ENCODE measurements at places on chromosomes 5 and 9.

DNA sequence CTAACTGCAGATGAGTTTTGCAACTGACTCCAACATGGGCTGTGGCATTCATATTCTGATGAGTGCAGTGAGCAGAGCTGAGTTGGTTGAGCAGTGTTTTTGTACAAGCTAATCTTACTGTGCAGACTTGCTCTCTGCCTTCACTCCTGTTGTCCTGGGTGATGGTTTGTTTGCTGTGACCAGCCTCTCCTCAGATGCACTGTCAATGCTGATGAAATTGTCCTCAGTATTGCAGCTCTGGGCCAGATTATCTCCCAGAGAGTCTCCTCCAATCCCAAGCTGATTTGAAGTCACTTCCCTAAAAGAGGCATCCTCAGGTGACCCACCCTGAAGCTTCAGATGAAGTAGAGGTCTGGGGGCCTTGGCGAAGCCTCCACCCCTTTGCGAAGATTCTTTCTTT is 581.8 kb downstream of the ACTL7B start:
- DNase-seq: peak; percentile 33

DNA sequence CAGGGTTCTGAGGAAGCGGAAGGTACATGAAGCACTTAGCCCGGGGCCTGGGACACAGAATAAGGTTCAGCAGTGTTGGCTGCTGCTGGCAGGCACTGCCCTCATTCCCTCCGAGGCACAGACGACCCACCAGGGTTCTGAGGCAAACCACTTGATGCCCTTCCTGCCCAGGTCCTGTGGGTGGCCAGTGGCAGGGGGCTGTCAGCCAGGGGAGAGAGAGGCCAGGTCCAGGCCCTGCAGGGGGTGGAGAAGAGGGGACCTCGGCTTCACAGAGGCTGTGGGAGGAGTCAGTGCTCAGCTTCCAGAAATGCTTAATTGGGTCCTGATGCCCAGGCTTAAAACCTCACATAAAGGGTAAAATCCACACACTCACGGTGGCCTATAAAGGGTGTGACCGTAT is 4.4 kb upstream of the ZDHHC12 start:
- DNase-seq: no peak

- no peak for DNase-seq
Observed at GRCh38 chr5:121945261-121945660, 16.5 kb upstream of the SRFBP1 start.

DNA sequence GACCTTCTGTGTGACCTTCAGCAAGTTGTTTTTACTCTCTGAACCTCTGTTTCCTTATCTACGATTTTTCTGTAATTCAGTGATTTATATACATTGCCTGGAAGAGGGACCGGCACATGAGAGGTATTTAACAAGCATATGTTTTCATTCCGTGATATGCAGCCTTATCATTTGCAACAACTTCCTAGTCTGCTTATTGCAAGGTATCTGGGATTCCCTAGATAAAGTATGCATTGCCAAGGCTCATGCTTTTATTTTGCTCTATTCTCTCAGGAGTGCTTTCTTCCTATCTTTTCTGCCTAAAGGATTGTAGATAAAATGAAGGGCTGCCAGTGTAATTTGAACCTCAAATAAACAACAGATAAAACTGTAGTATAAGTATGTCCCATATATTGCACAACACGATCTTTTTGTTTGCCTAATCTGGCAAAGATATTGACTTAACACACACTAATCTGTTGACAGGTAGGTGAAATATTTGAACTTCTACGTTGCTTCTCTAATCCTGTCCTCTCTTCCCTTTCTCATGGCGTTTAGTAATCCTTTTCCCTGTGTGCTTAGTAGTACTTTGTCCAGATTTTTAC is 377.2 kb upstream of the TNC start:
- DNase-seq: no peak

- no peak for DNase-seq
Observed at GRCh38 chr9:128819716-128820664, 1.7 kb downstream of the ENDOG start.

- no peak for DNase-seq
Observed at GRCh38 chr5:5539590-5539989, 117.1 kb downstream of the ICE1 start.

GRCh38 chr9:20684875-20685696 is 1.0 kb downstream of the FOCAD start:
- no peak for DNase-seq

DNA sequence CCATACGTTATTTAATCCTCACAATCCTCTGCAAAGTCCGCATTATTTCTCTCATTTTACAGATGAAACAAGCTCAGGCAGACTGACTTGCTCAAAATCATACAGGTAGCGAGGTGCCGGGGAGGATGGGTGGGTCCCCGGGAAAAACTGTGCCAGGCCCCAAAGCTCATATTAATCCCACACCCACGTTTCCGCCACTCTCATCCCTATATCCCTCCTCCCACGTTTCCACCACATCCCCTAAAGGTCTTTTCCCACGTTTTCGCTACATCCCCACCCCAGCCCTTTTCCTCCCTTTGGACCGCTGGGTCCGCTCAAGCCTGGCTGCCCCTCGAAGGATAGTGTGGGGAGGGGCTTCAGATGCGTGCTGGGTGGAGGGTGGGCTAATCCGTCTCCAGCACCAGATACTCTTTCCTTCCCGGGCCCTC is 434 bp upstream of the FSD1L start:
- DNase-seq: no peak

DNA sequence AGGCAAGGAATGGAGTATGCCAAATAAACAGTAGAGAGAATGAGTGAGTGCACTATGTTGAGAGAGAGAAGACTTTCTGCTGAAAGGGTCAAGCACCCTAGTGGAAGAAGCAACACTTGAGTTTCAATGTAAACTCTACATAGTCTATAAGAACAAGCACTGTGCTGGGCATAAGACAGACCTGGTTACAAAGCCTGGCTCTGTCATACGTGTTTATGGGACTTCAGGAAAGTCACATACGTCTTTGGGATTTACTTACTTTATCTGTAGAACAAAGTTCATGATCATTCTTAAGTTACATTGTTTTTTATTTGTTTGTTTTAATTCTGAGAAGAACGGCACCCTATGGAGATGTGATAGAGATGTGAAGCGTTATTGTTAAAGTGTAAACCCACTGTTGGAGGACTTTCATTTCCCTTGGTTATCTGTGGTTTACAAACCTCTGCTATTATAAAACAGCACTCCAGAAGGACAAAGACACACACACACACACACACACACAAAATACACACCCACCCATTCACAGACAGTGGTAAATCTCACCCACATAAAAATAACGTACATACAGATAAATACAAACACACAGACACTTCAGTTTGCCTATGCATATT is 70.7 kb upstream of the TRIM32 start:
- DNase-seq: no peak

GRCh38 chr9:98529841-98530240 is 178.9 kb downstream of the GABBR2 start:
- no peak for DNase-seq

- no peak for DNase-seq
Observed at GRCh38 chr5:74212336-74212735, 428.2 kb downstream of the ENC1 start.
